GM12891 (cell line): ENCODE measurements at places on chromosomes 7 and 10.

- DNase-seq = no peak
Observed at GRCh38 chr10:126208726-126209302, 179.5 kb downstream of the ADAM12 start.

DNA sequence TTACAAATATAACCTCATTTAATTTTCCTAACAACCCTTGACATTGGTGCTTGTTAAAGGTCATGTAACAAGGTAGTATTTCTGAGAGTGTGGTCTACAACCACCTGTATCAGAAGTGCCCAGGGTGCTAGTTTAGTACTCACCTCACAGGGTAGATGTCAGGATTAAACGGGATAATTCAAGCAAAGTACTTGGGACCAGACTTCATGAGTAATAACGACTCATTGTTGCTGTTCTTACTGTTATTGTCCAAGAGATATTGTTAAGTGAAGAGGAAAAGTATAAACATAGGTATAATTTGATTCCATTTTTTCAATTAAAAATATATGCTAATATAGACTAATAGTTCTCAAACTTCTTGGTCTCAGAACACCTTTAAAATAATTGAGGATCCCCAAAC lies 179.3 kb downstream of the WNT2 start:
- no peak for DNase-seq

DNA sequence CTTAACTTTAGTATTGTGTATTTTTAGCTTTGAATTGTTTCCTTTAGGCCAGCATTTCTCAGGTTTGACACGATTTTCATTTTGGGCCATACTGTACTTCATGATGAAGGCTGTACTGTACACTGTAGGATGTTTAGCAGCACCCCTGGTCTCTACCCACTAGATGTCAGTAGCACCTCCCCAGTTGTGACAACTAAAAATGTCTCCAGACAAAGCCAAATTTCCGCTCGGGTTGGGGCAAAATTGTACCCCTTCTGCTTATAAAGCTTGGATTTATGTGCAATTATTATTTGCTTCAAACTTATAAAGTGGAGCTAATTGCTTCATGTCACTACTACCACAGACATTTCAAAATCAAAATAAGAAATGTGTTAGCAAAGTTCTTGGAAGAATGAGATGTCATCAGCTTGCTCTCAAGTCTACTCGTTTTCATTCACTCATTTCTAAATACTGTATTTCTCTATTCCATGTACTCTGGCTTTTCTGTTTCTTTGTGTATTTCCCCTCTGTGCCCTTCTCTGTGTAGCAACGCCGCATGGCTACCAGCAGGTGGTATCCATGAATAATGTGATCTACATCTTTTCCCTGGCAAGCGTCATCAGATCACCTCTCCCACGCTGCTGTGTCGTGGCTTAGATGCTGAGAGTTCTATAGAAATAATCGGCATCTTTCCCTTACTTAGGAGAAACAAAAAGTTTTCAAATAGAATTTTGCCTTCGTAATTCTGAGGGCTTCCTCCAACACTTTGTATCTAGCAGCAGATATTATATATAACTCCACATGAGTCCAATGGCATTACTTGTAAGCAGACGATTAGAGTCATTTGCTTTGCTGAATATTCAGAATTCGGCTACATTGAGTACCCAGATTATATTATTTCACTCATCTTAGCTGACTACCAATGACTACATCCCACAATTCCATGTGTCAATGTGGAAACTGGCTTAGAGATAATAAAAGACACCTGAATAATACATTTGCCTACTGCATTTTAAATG lies 47.8 kb upstream of the CALCR start:
- no peak for DNase-seq

- DNase-seq = no peak
Observed at GRCh38 chr7:88969167-88969566, 173.6 kb upstream of the TEX47 start.

DNA sequence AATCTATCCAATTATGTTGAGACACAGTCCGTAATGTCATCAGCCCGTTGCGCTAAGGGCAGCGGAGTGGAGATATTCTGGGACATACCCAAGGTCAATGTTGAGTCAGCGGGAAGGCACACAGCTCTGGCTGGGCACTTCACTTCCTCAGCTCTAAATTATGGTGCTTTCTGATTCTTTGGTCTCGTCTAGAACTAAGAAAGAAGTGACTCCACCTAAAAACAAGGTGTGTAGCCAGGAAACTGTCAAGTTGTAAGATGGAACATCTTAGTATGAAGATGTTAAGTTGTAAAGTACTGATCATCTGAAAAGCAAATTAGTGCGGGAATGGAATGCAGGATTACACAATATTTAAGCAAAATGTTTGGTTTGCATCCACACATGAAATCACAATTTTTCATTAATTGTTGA lies 43.1 kb downstream of the BAIAP2L1 start:
- no peak for DNase-seq

GRCh38 chr7:142800088-142800487 lies 29.3 kb downstream of the PRSS2 start:
- DNase-seq = no peak

- DNase-seq = no peak
Observed at GRCh38 chr10:69697006-69697405, 67.0 kb downstream of the FAM241B start.

- DNase-seq = no peak
Observed at GRCh38 chr10:133131053-133131452, 29.0 kb upstream of the KNDC1 start.
